Transverse colon (tissue), 4 donors: ENCODE measurements at places on chromosomes 6 and 20.

DNA sequence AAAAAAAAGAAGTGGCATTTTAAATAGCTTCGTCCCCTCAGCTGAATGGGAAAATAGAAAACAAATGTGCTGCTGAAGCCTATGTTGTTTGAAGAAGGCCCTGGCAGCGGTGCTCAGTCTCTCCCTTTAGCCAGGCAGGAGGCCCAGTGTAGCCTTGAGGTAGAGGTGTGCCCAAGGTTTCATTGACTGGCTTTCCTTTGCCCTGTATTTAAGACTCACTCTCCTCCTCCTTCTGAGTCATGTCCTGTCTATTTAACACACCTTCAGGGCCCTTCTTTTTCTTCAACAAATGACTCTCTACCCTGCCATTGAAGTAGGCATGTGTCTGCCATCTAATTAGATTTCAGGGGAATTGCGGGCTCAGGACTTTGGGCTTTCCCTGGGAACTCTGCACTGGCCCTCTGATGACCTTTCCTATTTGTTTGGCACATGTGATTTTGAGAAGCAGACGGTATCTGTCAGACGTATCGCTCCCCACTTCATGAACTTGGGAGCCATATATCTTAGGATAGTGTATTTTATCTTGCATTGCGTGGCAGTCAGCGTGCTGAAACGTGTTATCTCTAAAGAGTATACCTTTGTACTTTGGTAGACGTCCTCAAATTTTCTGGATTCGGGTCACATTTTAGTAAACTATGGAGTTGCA lies 4.3 kb downstream of the TJAP1 start:
- no peak for DNase-seq

DNA sequence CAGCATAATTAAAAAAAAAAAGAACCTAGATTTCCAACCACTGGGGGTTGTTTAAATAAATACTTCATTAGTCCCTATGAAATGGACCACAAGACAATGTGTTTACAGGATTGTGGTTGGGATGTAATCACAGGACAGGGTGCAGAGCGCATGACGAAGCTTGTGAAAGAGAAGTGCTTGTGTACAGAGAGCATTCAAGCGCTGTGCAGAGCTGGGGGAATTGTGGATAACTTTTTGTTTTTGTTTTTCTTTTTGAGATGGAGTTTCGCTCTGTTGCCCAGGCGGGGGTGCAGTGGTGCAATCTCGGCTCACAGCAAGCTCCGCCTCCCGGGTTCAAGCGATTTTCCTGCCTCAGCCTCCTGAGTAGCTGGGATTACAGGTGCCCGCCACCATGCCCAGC lies 22.3 kb downstream of the LAMA5 start:
- DNase-seq, result no peak

DNA sequence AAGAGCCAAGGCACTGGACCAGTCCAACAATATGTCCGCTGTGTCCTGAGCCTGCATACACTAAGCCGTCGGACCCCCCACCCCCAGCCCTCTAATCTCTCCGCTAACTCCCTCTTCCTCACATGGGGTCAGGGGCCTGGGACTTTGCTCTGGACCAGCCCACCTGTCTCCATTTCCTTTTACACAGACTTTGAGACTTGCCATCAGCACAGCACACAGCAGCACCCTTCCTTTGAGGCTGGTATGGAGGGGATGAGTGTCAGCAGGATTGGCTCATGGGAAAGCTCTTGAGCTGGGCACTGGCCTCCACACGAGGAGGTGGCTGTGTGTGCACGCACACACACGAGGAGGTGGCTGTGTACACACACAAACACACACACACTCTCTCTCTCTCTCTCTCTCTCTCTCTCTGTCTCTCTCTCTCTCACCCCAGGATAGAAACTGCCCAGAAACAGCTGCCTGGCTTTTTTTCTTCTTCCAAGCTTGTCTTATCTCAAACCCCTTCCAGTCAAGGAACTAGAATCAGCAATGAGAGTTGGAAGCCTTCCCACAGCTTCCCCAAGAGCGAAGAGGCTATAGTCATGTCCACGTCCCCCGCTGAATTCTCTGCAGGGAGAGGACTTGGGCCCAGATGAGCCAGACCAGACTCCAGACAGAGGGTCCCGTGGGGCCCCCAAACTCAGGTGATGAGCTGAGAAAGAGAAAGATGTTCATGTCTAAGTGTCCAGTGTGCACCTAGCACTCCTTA lies 18.6 kb downstream of the SLC9A8 start:
- no peak for DNase-seq

GRCh38 chr6:108580646-108581045 lies 19.9 kb downstream of the FOXO3 start:
- no peak for DNase-seq

GRCh38 chr6:16827627-16828026 lies 66.4 kb upstream of the ATXN1 start:
- no peak for DNase-seq

DNA sequence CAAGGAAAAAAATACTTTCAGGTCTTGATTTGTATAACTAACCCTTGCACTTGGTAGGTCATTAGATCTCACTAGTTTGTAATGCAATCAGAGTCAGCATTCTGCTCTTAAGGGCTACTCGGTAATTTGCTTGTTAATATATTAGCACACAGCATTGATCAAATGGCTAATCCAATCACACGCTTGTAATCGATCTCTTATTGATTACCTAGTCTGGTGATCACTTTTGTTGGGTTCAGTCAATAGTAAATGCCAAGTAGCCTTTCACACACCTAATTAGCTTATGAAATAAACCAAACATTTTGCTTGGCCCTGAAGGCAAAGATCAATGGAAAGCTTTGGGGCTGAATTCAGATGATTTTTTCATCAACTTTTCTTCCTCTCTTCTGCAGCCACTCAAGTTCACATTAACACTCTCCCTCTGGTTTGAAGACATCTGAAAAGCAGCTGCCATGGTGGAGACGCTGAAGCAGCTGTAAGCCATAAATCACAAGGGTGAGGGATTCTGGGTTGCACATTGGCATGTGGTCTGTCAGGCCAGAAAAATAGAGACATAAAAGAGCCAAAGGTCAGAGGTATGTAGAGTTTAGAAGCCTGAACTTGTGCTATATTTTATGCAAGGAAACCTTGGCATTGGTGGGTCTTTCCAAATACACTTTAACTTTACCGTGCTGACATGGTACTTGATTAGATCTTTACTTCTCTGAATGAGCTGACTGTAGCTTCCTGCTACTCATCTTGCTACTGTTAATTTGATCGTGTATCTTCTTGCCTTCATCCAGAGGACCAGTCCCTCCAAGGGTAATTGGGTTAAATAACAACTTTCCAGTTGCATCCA lies 234.4 kb downstream of the SIM1 start:
- no peak for DNase-seq

GRCh38 chr6:167000759-167001158 lies 1.6 kb downstream of the CEP43 start:
- no peak for DNase-seq

DNA sequence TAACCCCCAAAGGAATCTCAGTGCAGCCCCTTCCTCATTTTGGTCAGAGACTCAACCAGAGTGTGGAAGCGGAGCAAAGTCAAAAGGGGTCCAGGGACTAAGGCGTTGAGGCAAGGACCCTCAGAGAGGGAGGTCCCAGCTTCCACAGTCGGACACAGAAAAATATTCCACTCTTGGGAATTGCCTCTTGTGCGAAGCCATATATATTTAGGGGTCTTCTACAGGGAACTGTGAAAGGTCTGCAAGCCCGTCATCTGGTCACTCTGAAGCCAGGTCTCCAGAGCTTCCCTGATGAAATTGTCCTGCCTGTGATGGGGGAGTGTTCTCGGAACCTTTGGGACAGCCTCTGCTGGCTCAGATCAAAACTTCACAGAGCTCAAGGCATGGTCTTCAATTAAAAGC lies 160.8 kb downstream of the TBXT start:
- DNase-seq, result no peak

- no peak for DNase-seq
Observed at GRCh38 chr6:13668291-13668928, 43.2 kb downstream of the RANBP9 start.

DNA sequence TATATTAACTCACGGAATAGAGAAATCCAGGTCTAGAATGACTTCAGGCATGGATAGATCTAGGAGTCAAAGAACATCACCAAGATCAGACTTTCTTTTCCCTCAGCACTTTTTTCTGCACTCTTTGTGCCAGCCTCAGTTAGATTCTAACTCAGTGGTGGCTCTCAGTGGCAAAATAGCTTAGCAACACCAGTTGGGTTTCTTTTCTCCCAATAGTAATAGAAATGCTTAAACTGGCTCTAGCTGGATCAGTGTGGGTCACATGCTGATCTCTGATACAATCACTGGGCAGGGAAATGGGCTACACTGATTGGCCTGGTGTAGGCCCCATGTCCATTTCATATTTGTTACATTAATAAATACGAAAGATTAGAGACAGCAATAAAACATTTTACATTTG lies 44.2 kb upstream of the ARFGEF2 start:
- DNase-seq, result no peak

DNA sequence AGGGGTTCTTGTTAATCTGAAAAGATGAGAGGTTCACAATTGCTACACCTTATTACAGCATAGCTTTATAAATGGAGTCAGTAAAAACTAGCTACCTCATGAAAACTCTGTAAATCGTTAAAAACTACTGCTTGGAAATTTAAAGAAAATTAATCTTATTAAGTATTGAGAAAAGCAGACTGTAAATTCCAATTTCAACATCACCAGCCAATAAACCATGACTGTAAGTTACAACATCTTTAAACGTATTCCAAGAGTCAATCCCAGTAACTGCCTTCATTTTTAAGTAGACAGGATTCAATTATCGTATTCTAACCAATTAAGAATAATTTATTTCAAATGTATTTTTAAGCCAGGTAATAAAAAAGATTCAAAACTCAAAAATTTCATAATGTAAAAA lies 70.3 kb downstream of the ATG5 start:
- no peak for DNase-seq

DNA sequence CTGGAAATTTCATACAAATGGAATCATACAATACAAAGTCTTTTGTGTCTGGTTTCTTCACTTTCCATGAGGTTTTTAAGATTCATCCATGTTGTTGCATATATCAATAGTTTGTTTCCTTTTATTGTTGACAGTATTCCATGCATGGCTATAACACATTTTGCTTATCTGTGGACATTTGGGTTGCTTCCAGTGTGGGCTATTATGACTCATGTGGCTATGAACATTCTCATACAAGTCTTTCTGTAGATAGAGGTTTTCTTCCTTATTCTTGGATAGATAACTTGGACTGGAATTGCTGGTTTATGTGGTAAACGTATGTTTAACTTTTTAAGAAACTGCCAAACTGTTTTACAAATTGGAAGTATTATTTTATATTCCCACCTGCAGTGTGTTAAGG lies 30.0 kb upstream of the KIF6 start:
- DNase-seq, result no peak

DNA sequence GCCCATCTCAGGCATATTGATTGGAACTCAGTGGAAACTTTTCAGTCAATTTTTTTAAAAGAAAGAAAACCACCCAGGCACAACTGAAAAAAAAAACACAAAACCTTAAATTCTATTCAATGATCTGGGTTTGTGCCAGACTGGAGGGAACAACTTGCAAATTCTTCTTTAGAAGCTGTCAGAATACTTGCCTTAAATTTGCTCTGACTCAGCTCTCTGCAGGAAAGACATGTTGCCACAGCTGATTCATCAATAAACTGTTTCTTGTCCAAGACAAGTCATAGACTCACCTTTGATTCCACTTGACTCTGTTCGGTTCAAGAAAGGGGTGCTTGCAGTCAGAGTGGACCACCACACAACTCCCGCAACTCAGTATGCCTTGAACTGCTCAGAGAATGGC lies 117.8 kb upstream of the F13A1 start:
- no peak for DNase-seq
